ENCODE measurements at places on chromosomes 7 and 10. TPM values are rescaled to one million over a fixed set of nuclear protein-coding genes. Genes with fewer than 3 reads are reported as not detected.

OPALIN gene
- total RNA-seq: not detected

CCDC146 gene
- 0.43 TPM for total RNA-seq

CHAT gene
- total RNA-seq: not detected

SOSTDC1 gene
- total RNA-seq: 8.1 TPM

HABP2 gene
- total RNA-seq: not detected

CDH23 gene
- 0.29 TPM for total RNA-seq

ARHGEF35 gene
- not detected for total RNA-seq

TMEM176A gene
- total RNA-seq: not detected

CNNM1 gene
- 0.03 TPM for total RNA-seq

MMRN2 gene
- total RNA-seq: 0.08 TPM

All from SK-MEL-5 (cell line).